ENCODE measurements at places on chromosomes 5 and 9.

GRCh38 chr9:14433351-14434157 lies 119.6 kb upstream of the NFIB start:
- peak; percentile 70 for DNase-seq

GRCh38 chr5:105953616-105954015 lies 1717.1 kb downstream of the EFNA5 start:
- DNase-seq = peak; percentile 86

GRCh38 chr9:115391168-115391825 lies 273.3 kb upstream of the TNC start:
- no peak for DNase-seq

DNA sequence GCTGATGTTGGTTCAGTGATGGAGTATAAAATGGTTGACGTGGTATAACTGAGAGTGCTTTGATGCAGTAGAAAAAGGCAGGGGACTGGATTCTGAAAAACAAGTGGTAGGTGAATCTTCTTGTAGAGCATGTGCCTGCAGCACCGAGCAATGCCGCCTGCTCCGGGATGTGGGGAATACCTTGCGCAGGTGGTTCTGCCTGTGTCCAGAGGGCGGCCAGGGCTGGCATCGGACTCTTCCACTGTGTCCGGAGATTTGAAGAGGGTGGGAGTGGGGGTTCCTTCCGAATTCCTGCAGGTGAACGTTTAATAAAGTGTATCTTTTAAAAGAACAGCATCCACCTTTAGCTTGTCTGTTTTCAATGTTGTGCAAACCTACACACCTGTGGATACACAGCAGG lies 238.0 kb downstream of the FANCC start:
- no peak for DNase-seq
